ENCODE measurements at places on chromosomes 4 and X.

DNA sequence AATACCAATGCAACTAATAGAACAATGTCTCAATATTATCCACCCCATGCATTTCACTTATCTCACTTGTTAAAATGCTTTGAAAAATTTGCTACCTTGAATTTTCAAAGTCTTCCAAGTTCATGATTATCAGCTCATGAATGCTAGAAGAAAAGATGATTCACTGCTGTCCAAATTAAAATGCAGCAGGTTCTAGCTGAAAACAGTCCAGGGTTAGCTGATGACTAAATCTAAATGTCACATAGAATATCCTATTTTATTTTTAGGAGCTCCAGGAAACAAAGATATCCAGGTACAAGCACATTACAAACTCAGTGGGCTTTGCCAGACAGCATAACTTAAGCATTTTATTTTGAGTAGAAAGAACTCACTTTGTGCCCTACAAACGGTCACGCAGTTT lies 38.0 kb upstream of the SPARCL1 start:
- DNase-seq, result no peak

GRCh38 chrX:34638116-34638515 lies 19.0 kb downstream of the TMEM47 start:
- no peak for DNase-seq

GRCh38 chrX:70922774-70923473 lies 8.0 kb downstream of the SLC7A3 start:
- DNase-seq, result no peak

DNA sequence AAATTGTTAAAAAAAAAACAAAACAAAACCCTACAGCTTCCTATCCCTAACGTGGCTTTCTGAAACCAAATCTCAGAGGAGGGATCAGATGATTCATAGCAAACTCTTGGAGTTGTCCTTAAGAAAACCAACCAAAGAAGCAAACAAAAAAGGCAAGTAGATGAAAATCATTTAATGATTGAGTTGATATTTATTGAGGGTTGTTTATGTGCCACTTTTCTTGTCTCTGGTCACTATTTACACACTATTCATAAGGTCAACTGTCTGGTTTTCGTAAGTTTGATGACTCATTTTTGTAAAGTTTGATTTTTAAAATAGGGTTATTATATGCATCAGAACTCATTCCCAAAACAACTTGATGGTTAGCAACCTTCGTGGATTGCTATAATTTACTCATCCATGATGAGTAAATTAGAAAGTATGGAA lies 133.4 kb downstream of the UNC5C start:
- DNase-seq, result no peak

DNA sequence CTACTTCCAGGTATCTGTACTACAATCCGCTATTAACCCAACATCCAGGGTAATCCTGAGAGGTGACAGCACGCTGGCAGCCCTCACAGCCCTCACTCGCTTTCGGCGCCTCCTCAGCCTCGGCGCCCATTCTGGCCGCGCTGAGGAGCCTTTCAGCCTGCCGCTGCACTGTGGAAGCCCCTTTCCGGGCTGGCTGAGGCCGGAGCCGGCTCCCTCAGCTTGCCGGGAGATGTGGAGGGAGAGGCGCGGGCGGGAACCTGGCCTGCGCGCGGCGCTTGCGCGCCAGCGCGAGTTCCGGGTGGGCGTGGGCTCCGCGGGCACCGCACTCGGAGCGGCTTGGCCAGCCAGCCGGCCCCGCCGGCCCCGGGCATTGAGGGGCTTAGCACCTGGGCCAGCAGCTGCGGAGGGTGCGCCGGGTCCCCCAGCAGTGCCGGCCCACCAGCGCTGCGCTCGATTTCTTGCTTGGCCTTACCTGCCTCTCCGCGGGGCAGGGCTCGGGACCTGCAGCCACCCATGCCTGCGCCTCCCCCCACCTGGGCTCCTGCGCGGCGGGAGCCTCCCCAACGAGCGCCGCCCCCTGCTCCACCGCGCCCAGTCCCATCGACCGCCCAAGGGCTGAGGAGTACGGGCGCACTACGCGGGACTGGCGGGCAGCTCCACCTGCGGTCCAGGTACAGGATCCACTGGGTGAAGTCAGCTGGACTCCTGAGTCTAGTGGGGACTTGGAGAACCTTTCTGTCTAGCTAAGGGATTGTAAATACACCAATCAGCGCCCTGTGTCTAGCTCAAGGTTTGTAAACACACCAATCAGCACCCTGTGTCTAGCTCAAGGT lies 87.3 kb downstream of the PRSS12 start:
- peak; percentile 12 for DNase-seq

- DNase-seq, result no peak
Observed at GRCh38 chr4:3199653-3200422, 49.1 kb upstream of the MSANTD1 start.

- DNase-seq, result no peak
Observed at GRCh38 chr4:374298-375160, 36.9 kb downstream of the ZNF141 start.

DNA sequence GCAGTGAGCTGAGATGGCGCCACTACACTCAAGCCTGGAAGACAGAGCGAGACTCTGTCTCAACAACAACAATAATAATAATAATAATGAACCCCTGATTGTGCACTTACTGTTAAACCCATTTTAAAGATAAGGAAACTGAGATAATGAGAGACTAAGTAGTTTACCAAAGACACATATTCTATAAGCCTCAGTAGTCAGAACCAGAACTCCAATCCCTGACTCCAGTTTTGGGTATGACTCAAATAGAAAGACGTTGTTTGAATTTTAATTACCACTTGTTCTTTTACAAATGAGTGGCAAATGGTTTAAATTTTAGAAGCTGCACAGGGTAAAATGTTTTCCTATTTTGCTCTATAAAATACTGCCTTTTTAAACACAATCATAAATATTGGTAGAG lies 37.4 kb downstream of the ACSL4 start:
- DNase-seq, result no peak

Data from CD4-positive, alpha-beta T cell treated with Interleukin-12 subunit alpha and Interleukin-12 subunit beta, for 1 hour (primary cell).